ENCODE measurements at places on chromosomes 3 and 15. TPM values are rescaled to one million over a fixed set of nuclear protein-coding genes. Genes with fewer than 3 reads are reported as not detected.

SLC12A8 gene
- total RNA-seq: 11.2 TPM

CCR8 gene
- not detected for total RNA-seq

GOLGA6L25 gene
- total RNA-seq: not detected

ITIH4 gene
- 0.88 TPM for total RNA-seq

MOBP gene
- total RNA-seq: not detected

CFAP92 gene
- 0.14 TPM for total RNA-seq

ITIH3 gene
- total RNA-seq: 0.14 TPM

RETNLB gene
- total RNA-seq: not detected

LINGO1 gene
- total RNA-seq: not detected

All from placental pericyte (primary cell).